ENCODE measurements at places on chromosomes 2 and 18.

DNA sequence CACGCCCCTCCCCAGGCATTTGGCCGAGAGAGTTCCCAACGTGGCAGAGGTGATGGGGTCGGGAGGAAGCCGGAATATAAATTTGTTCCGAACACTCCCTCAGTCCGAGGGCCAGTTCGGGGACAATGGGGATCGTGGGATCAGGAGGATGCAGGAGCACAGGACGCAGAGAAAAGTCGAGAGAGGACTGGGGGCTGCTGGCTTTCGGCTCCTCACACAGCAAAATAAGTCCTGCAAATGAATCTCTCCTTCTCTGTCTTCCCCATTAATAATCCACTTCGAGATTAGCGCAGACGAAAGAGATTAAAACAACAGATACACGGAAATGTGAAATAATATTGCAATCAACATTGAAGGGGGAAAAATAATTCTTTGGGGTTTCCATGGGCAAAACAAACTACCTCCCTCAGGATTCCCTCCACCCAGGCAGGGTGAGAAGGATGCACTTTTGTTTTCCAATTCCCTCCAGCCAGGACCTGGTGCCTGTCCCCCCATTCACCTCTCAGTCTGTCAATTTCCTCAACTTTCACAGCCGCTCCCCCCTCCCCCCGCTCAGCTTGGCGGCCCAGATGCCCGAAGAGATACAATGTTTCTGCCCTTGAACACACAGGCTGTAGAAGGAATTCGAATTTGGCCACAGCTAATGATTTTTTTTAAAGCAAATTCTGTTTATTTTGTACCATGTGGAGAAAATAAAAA, 3.1 kb upstream of the ZEB2 start:
- DNase-seq = no peak

DNA sequence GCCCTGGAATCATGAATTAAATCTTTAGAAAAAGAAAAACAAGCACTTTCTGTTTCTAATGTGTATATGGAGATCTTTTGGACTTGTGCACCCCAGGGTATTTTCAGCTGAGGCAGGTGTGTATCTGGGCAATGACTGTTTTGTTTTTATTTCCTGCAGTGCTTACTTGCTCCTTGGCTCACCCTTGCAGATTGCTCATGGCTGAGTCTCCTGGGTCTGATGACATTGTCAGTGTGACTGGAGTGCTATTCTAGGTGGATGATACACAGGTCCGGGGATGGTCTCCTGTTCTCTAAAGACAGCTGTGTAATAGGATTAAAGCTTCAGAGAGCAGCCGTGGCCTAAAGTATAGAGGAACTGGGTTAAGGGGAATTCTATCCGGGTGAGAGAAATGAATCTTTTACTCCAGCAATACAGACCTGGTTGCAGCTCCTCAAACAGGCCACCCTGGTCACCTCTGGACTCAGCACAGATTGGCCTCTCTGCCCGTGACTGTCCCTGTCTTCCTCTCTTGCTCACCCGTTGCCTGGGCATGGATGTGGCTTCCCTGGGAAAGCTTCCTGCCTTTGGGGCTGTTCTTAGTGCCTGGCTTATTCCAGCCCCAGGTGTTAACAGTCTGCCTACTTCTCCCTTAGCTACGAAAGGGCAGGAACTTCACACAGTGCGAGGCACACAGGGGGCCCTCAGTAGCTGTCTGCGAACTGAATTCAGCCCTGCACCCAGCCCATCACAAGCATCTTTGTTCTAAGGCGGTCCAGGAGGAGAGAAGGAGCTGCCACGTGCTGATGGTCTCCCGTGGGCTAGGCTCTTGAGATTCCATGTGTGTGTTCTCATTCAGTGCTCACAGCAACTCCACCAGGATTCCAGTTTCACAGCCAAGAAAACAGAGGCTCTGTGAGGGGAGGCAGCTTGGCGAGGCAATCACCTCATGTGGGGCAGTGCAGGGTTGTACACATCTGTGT, 84.3 kb downstream of the ACOXL start:
- DNase-seq = no peak

- no peak for DNase-seq
Observed at GRCh38 chr2:235506291-235506996, 12.6 kb downstream of the AGAP1 start.

- DNase-seq = no peak
Observed at GRCh38 chr18:62044490-62045000, 142.3 kb downstream of the PIGN start.

- DNase-seq = no peak
Observed at GRCh38 chr2:42385225-42385624, 24.2 kb upstream of the COX7A2L start.

GRCh38 chr2:104752504-104752903, 101.4 kb upstream of the POU3F3 start:
- DNase-seq = no peak

DNA sequence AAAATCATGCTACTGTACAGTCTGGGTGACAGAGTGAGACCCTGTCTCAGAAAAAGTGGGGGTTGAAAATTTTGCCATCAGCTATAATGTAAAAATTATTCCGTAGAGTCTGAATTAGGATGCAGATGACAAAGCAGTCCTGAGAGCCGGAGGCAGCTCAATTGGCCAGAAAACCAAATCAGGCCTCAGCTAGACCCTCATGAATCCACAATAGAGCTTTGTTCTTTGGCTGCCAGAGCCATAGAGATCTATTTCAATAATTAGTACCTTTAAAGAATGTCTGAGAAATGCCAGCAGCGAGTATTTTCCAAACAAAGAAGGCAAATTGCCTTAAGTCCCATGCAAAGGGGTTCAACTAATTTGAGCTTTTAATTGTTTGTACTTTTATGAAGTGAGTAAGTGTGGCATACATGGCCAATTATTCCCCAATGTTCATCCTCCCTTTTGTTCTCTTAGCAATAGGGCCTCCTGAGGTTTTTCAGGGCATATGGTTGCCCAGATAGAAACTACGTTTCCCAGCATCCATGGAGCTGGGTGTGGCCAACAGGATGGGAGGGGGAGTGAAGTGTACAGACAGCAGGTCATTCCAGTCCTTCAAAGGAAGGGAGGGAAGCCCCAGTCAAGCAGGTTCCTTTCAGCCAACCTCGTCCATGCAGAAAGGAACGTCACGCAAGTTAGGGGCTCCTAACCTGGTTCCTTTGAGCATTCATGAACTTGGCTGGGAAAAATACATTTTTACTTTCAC, 211.3 kb upstream of the APCDD1 start:
- DNase-seq = no peak

GRCh38 chr2:60303680-60304079, 249.8 kb downstream of the BCL11A start:
- no peak for DNase-seq

- DNase-seq = no peak
Observed at GRCh38 chr2:10170256-10170655, 47.7 kb downstream of the RRM2 start.

- no peak for DNase-seq
Observed at GRCh38 chr2:66576561-66577320, 141.8 kb downstream of the MEIS1 start.

- no peak for DNase-seq
Observed at GRCh38 chr2:152379089-152379488, 44.1 kb downstream of the FMNL2 start.

GRCh38 chr2:108945969-108946368, 43.1 kb downstream of the EDAR start:
- DNase-seq = no peak

DNA sequence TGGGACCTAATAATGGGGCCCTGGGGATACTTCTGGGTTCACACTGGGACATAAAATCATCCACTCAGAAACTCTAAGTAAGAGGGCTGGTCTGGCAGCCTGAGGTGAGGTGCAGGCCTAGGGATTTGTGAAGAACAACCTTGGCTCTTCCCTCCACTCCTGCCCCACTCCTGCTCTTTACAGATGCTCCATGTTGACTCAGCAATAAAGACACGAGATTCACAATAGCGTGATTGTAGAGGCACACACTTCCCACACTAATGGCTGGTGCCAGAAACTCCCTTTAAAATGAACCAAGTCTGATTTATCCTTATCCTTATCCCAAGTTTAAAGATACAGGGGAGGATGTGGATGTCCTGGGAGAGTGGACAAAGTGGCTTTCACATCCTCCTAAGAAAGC, 228.2 kb downstream of the ACTR3 start:
- no peak for DNase-seq

- no peak for DNase-seq
Observed at GRCh38 chr18:67428158-67428557, 88.4 kb downstream of the DSEL start.

GRCh38 chr2:99469394-99469793, 20.4 kb downstream of the REV1 start:
- DNase-seq = no peak

DNA sequence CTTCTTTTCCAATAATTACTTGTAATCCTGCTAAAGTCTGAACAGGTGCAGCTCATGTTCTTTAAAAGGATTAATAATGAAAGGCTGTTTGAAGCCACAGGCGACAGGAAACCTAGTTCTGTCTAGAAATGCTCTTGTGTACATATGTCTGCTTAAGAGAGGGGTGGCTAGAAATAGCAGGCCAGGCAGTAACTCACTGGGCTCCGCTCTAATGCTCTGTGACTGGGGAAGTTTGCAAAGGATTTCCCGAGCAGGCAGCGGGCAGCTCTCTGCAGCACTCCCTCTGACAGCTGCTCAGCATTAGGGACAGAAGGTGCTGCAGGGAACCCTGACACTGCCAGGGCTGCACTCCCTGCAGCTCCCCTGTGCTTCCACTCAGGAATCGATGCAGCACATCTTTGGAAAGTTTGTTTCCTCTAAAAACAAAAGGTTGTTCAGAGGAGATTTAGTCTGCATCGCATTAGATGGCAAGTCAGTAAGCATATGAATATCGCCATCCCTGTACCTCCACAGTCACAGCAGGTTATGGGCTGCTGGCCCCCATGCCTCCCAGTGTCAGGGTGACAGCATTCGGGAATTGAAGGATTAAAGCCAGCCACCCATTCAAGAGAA, 33.1 kb upstream of the TTC39C start:
- DNase-seq = no peak

DNA sequence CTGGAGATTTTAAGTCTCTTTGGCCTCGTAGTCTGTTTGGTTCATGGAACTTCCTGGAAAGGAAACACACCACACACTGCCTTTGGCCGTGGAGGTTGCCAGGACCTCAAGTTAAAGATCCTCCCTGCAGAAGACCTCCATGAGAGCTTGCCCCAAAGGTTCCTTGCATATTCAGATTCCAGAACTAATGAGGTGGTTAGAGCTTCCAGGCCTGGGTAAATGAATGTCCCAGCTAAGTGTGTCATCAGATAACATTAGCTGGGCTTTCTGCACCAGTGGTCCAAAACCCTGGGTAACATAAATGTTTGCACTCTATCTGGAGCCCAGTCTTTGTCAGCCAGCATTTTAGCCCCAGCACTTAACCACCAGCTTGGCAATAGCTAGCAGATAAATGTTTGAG, 122.1 kb upstream of the EML6 start:
- DNase-seq = no peak

DNA sequence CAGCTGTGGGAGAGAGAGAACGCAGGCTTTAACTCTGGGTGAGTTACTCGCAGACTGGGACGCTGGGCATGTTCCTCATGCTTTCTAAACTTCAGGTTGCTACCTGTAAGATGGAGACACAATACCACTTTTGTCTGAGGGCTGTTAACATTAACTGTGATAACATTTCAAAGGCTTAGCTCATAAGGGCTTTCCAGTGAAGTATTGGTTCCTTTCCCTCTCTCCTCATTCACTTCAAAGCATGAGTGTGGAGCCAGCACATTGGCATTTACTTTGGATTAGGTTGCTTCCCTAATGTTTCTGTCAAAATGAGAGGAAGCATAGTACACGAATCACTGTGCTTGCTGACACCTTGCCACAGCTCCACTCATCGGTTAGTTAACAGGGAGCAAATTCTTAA, 30.2 kb downstream of the INSIG2 start:
- no peak for DNase-seq

GRCh38 chr18:46555213-46555612, 101.8 kb downstream of the LOXHD1 start:
- no peak for DNase-seq

DNA sequence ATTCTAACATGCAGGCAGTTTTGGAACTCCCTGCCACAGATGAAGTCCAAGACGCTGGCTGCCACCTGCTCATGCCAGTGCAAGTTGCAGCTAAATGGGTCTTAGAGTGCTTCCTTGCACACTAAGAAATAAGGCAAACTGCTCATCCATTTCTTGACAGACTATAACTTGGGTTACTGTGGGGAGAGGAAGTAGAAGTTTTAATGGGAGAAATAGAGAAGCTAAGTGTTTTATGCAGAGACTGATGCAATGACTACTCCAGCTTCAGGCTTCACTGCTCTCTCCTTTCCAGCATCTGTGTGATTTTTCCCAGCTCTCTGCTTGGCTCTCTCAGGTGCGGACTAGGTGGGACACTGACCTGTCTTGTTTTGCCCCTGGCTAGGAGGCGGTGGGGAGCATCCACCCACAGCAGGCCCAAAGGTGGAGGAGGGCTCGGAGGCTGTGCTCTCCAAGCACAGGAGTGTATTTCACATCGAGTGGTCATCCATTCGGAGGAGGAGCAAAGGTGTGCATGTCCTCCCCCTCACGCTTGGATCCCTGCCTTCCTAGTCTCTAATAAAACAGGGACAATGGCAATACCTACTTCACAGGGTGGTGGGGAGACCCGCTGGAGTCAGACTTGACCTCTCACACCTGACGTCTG, 48.2 kb downstream of the SLC14A2 start:
- DNase-seq = no peak

GRCh38 chr2:126766295-126766968, 110.5 kb downstream of the GYPC start:
- no peak for DNase-seq

- no peak for DNase-seq
Observed at GRCh38 chr2:524442-524841, 152.8 kb downstream of the TMEM18 start.

DNA sequence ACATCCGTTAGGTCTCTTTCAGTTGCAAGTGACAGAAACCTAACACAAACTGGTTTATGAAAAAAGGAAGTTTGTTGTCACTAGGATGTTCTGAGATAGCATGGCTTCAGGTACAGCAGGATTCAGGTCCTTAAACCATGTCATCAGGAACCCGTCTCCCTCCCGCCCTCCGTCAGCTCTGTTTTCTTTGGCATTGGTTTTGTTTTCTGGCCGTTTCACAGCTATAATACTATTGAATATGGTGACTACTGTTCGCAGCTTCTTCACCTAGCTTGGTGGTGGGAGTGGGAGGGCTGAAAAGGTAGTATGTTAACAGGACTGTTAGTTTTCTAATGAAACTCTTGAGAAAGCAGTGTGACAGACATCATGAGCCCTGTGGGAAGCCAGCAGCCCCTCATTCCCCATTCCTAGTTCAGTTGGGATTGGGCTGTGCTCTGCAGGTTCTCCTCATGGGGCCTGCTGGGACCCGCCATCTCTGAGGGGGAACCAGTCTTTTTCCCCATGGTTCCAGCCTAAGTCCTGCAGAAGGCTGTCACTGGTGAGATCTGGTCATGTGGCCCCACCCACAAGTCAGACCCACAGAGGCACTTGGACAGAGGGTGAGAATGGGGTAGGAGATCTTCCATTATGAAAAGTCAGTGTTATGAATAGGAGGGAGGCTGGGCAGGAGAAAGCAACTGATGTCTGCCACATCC, 12.1 kb downstream of the PTMA start:
- DNase-seq = no peak

GRCh38 chr18:79611040-79611681, 68.4 kb upstream of the CTDP1 start:
- DNase-seq = no peak

All from activated CD4-positive, alpha-beta T cell treated with anti-CD3 and anti-CD28 coated beads, Interleukin-2, Interleukin-4, amounts not matched to agents 100 ng/mL and 50 ng/mL, durations not matched to agents 16 hours and 8 hours (primary cell).